ENCODE measurements at places on chromosomes 1 and 21.

DNA sequence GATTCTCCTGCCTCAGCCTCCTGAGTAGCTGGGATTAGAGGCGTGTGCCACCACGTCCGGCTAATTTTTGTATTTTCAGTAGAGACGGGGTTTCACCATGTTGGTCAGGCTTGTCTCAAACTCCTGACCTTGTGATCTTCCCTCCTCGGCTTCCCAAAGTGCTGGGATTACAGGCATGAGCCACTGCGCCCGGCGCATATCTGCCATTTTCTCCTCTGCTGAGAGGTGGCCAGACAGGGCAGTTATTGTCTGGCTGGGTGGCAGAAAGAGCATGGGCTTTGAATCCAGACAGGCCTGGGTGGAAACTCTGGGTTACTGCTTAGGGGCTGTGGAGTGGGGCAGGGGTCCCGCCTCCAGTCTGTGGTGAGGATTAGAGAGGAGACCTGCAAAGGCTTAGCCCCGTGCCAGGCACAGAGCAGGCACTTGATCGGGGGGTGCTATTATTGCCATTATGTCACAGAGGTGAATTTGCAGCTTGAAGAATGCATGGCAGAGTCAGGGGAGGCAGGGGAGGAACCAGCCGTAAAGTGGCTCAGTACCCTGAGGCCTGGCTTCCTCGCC, 73.9 kb downstream of the MAN1C1 start:
- no peak for ATAC-seq

DNA sequence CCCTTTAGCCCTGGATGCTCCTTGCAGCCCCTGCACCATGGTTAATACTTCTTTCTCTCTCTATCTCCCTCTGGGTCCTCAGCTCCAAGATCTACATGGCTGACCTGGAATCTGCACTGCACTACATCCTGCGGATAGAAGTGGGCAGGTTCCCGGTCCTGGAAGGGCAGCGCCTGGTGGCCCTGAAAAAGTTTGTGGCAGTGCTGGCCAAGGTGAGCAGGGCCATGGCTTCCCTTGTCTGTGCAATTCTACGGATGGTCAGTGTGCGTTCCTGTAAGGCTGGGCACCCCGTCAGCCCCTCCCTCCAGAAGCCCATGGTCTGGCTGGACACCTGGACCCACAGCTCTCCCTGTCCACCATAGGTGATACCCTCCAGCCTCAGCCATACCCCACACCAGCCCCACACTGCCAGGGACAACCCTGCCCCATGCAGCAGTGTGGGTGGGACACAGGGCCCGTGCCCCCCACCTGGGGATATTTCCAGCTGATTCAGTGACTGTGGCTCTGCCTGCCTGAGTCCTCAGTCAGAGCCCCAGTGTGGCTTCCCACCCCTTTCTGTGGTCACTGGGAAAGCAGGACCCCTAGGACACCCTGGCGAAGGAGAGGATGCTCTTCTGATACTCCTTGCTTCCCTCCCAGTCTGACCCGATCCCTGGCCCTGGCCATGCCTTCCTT, 31.4 kb downstream of the QSOX1 start:
- no peak for ATAC-seq

GRCh38 chr1:41641475-41641814, 157.0 kb upstream of the EDN2 start:
- no peak for ATAC-seq

- ATAC-seq, result no peak
These were observed 1044.3 kb downstream of the AMY1C start for GRCh38 chr1:104794035-104794434.

GRCh38 chr1:911875-912739, 11.6 kb upstream of the SAMD11 start:
- ATAC-seq, result no peak

- no peak for ATAC-seq
These were observed 9.4 kb upstream of the PLEKHA6 start for GRCh38 chr1:204368996-204369726.

DNA sequence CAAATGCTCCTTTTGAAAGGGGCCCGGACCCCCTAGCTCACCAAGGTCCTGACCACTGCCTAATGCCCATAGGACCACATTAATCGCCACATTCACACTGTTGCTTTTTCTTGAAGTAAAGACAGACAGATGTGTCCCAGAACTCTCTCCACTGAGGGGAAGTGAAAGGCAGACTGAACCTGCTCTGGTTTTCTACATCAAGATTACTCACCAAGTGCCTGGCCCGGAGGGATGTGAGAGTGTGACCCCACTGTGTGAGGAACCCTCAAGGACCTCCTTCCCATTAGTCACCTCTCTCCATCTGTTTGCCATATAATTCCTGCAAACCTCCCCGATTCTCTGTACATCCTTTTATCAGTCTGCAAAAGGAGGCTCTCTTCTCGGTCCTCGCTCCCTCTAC, 381.5 kb downstream of the OMA1 start:
- ATAC-seq, result no peak

DNA sequence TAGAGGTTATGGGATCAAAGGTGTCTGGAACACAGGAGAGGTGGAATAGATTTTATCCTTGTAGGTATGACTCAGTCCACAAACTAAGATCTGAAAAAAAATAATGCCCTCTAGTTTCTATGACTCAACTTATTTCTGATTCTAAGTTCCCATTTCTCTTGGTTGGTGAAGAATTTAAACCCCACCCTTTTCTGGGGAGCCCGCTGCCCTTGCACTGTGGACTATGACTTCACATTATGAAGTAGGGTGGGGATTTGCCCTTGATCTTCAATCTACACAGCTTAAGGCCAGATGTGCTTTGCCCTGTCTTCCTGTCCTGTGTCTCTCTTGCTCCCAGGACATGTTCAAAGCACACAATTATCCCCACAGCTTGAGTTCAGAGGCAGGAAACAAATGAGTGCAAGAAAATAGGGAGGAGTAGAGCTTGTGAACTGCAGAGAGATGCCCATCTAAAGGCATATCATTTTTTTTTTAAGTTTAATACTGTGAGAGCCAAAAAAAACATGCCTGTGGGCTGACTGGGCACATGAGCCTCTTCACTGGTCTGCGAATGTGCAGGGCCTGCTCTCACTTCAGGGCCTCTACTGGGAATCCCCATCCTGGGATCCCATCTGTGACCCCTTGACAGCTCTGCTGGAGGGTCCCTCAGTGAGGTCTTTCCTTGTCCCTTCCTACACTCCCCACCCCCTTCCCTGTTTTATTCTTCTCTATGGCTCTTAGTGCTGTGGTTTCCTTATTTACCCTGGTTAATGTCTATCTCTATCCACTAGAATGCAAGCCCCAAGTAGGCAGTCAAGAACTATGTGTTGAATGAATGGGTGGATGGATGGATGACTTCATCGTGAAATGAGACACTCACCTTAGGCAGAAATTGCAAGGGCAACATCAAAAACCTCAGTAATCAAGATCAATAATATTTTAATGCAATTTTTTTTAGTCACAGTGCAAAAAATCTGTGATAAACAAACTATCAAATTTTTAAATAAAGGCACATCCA, 61.5 kb downstream of the CD58 start:
- ATAC-seq, result no peak

DNA sequence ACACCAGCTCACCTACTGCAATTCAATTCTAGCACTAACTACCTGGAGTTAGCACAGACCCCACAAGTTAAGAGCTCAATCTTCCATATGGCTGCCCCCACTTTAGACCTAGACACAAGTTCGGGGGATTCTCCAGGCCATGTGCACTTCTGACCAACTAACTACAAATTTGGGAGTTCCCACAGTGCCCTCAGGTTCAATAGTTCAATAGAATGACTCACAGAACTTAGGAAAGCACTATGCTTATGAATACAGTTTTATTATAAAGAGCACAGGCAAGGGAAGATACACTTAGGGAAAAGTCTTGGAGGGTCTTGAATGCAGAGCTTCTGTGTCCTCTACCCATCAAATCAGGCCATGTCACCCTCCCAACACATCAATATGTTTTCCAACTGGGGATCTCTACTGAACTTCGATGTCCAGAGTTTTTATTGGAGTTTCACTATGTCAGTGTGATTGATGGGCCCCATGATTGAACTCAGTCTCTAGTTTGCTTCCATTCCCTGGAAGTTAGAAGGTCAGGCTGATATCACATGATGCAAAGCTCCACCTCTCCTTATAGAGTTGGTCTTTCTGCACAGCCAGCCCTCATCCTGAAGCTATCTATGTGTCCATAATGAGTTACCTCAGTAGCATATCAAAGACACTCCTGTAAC, 46.1 kb downstream of the RAVER2 start:
- ATAC-seq, result no peak

GRCh38 chr1:157147906-157148700, 9.9 kb upstream of the ETV3 start:
- ATAC-seq, result no peak

DNA sequence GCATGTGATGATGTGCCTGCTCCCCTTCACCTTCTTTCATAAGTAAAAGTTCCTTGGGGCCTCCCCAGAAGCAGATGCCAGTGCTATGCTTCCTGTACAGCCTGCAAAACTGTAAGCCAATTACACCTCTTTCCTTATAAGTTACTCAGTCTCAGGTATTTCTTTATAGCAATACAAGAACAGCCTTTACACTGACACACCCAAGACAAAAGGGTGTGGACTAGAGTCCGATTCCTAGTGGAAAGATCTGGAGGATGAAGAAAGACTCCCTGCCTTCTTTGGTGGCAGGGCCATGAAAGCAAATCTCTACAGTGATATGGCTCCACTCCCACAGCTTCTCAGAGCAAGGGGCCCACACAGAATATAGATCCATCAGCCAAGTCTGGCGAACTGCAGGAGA, 209.7 kb upstream of the ST6GALNAC5 start:
- ATAC-seq, result no peak

DNA sequence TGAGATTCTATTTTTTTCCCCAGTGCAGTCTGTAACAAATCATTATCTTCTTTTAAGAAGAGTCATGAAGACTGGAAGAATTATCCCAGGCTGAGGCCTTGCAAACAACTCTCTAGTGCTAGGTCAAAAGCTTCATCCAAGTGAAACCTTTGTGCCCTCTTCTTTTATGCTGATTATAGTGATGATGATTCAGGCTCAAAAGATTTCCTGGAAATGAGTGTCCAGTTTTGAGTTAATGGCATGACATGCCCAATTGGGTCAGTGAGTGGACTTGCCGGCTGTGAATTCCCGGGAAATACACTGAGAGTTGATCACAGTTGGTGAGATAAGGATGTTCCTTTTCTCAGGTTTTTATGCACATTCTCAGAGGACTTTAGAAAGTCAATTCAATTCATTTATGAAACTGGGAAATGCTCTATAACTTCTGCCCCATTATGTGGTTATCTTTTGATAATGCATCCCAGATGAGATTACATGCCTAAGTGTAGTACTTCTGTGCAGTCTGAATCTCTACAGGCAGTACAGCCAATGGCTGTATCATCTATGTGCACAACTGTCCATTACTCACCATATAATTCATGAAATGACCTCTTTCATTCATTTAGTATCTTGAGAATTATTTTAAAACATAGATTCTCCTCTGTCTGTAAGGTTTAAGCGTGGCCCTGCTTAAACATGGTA, 66.2 kb downstream of the S1PR1 start:
- no peak for ATAC-seq

GRCh38 chr1:44407430-44408211, 2.6 kb downstream of the RNF220 start:
- no peak for ATAC-seq

DNA sequence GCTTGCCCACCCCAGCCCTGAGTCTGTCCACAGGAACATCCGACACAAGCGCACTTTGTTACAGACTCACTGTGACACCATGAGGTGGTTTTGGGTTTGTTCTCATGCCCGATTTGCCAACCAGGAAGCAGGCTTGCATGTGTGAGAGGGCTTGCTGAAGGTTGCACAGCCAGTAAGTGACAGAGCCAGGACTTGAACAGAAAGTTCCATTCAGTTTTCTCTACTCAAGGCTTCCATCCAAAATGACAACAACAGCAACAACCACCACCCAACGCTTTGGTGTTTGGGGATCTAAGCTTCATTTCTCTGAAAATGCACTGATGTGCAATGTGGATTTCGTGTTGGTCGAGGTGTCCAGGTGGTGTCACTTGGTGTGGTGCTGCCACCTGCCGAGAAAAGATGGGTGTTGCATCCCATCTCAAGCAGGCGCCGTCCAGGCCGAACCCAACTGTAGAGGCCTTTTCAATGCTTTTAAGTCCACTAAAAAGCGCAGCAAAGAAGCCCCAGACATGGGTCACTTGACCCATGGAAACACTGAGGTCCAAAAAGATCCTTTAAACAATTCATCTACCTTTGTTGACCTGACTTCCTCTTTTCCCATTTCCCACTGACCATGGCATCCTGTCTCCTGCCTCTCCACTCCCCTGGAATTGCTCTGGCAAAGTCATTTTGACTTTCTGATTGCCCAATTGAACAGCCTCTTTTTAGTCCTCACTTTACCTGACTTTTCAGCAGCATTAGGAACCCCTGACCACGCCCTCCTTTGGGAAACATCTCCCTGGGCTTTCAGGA, 12.2 kb downstream of the CITED4 start:
- ATAC-seq, result peak; percentile 86

GRCh38 chr1:56416495-56416894, 162.9 kb downstream of the PLPP3 start:
- ATAC-seq, result no peak

DNA sequence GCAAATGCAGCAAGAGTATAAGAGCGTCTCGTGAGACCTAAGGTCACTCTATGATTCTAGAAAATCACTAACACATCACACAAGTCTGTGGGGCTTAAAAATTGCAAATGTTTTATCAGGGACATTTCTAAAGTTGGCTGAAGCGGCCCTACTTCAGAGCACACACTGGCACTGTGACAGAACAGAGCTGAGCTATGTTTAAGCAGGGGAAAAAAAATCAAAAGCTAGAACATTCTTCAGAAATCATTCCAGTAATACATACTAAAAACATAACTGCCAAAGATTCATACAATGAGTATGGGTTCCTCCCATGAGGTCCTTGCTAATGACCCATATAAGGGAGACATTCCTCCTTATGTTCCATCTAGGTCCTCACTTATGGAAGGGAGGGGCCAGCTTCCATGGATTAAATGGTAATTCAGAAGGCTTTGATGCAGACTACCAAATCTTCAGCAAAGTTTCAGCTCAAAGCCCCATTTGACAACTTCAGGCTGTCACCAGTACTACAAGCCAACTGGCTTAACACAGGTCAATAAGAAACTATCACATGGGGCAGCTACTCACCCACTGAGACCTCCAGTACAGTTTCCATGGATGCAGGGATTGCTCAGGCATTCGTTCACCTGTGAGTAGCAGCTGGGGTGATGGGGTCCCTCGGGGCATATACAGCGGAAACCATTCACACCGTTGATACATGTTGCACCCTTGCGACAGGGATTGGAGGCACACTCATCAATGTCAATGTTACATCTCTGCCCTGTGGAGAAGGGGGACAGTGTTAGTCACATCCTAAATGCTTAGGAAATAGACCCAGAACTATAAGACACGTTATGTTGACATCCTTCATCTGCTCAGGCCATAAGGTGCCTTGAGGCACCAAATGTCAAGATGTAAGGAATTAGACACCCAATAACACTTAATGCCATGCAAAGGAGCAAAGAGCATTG, 58.4 kb upstream of the ADAM30 start:
- no peak for ATAC-seq

GRCh38 chr1:101603726-101604125, 366.9 kb downstream of the S1PR1 start:
- ATAC-seq, result no peak
